ENCODE measurements at places on chromosomes 6 and 20.

DNA sequence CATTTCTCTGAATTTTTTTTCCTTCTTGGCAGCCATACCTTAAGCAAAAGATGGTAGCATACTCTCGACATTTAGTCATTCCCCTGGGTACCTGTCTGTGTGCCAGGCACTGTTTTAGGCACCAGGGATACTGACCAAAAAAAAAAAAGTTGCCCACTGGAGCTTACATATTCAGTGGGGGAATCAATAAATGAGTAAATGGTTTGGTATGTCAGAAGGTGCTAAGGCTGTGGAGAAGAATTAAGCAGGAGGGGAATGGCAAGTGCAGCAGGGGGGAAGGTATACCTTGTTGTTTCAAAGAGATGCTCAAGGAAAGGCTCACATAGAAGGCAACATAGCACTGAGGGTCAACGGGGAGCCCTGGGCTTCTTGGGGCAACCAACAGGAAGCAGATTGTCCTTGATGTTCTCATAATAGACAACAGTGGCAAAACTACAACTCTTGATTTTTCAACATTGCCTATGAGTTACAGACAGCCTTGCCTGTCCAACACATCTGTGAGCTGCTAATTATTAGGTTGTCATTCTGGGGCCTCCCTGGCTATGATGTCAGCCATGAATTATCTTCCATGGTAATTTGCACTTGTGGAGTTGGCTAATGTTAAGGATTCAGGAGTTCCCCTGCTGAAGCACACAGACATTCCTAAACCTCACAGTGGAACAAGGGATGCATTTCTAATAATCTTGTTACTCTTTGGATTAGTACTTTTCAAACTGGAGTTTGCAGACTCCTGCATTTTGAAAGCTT is 19.6 kb downstream of the NT5E start:
- DNase-seq: no peak

DNA sequence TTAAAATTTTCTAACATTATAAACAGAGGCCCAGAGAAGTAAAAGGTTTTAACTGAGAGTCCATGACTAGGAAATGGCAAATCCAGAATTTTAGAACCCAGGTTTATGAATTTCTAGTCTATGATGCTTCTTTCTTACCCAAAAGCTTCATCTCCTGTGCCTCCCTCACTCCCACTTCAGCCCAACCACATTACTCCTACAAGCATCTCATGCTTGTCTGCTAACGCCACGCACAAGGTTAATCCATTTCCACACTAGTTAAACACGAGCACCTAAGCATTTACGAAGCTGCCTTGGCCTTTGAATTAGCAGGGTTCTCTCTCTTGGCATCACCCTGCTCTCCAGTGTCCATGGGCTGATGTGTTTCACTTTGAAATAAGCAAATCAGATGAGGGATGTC is 32.0 kb downstream of the TNFRSF21 start:
- no peak for DNase-seq

- DNase-seq: no peak
Measured at GRCh38 chr6:70651326-70651905, 16.3 kb upstream of the SMAP1 start.

DNA sequence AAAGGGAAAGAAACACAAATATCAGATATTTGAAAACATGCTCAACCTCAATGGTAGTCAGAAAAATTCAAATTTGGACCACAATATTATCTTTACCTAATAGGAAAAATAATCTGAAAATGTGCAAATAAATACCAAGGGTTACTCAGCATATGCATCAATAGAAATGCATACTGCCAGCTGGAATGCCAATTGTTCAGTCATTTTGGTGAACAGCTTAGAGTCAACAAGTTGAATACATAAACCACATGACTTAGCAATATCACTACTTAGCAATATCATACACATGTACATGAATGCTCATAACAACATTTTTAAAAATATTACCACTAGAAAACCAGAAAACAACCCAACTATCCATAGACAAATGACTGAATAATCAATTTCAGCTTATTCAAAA is 212.7 kb downstream of the PTPRK start:
- no peak for DNase-seq

- DNase-seq: no peak
Measured at GRCh38 chr6:81475646-81476045, 276.8 kb downstream of the TENT5A start.

GRCh38 chr6:154488802-154489437 is 21.6 kb downstream of the CNKSR3 start:
- DNase-seq: peak; percentile 43

DNA sequence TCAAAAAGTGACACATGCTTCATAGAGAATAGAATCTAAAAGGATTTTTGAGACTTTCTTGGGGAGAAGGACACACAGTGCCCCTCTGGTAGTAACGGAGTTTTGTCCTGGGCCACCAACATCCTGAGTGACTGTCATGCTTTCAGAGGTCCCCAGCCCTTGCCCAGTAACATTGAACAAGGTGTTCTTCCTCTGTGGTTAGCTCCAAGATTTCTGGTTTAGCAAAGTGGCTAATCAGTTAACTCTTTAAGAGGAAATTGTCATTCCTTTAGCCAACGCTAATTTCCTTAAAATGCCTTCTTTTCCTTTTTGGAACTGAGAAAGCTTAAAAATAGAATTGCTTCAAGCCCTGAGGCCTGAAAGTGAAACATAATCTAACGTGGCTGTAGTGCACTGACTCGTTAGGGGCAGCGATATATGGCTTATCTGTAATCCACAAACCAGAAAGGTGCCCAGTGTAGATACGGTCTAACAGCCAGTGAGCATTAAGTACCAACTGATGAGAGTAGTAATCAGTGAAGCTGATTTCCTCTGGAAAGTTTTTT is 7.8 kb downstream of the E2F3 start:
- no peak for DNase-seq

DNA sequence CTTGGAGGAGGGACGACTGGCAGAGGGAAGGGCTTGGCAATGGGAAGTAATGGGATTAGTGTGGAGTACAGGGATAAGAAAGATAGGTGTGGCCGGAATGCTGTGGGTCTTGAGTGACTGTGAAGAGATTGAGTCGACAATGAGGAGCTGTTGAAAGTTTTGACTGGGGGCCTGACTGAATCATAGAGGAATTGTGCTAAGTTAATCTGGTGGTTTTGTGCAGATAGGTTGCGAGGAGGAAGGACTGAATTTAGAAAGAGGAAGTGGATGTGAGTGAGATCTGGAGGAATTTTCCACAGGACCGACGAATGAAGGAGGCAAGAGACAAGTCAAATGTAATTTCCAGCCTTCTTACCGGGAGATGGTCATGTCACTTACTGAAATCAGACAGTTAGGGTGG is 143.9 kb upstream of the RALGAPA2 start:
- DNase-seq: no peak

DNA sequence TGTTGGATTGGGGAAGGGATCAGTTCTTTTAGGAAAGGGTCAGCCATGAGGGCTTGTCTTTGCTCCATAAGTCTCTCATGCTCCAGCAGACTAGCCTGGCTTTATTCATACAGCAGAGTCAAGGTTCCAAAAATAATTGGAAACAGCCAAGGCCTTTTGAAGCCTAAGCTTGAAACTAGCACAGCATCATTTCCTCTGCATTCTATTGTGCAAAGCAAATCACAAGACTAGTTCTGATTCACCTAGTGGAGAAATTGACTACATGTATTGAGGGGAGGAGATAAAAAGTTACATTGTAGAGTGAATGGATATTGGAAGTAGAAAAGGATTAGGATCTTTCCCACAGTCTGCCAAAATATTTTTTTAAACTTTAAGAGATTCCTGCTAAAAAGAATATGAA is 159.3 kb upstream of the PLCB4 start:
- DNase-seq: no peak

GRCh38 chr6:11700118-11700718 is 78.4 kb downstream of the ADTRP start:
- no peak for DNase-seq

DNA sequence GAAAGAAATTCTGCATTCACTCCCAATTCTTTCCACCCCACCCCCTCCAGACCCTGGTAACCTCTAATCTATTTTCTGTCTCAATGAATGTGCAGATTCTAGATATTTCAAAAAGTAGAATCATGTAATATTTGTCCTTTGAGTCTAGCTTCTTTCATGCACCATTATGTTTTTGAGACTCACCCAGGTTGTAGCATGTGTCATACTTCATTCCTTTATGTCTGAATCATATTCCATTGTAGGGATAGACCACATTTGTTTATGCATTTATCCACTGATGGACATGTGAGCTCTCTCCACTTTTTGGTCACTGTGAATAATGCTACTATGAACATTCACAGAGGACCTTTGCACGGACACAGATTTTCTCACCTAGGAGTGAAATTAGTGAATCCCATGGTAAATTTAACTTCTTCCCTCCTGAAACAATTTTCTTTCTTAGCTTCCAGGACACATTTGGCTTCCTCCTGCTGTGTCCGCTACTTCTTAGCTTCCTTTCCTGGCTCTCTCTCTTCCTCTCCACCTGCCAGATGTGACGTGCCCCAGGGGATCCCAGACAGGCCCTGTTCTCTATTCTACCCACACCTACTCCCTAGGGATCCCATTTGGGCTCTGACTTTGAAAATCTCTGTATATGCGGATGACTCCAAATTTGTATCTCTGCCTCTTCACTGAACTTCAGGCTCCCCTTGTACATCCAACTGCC is 24.1 kb upstream of the ARFGEF2 start:
- peak; percentile 68 for DNase-seq

DNA sequence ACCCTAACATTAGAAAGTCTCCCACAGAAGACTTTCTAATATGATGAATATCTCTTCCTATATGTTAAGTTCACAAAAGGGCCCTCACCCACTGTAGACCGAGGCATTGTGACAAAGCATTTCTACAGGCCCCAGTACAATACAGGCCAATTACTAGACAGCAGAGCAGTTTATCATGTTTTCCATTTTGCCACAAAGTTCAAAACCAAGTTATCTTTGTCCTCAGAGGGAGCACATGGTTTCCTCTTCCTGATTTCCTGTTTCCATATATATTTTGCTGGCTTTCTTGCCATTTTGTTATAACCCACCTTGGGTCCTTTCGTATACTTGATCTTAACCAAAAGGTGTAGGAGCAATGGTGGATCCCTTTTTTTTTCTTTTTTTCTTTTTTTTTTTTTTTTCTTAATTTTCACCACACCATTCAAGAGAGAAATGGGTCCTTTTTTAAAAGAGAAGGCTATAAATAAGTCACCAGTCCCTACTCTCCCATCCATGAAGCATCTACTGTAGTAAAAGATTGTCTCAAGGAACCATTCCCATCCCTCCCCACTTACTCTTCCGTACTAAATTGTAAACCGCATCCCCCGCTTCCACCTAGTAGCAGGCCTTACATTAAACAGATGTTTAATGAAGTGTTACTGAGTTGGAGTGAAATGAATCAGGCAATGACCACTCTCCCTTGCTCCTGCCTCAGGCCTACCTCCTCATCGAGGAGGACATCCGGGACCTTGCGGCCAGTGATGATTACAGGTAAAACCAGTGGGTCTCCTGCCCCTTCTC is 2.1 kb upstream of the UBE2C start:
- DNase-seq: no peak

DNA sequence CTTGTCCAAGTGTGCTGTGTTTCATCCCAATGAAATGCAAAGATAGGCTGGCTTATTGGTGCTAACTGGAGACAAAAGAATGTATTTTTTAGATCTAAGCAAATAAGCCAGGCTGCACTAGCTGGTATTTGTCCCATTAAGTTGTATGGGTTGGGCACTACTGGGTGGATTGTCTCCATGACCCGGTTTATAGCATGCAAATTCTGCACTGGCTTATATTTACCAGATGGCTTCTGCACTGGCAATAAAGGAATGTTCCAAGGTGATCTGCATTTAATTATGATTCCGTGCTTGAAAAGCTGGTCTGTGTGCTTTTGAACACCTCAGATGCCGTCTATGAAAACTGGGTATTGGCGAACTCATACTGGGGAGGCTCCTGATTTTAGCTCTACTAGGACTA is 61.4 kb upstream of the MOCS1 start:
- no peak for DNase-seq

DNA sequence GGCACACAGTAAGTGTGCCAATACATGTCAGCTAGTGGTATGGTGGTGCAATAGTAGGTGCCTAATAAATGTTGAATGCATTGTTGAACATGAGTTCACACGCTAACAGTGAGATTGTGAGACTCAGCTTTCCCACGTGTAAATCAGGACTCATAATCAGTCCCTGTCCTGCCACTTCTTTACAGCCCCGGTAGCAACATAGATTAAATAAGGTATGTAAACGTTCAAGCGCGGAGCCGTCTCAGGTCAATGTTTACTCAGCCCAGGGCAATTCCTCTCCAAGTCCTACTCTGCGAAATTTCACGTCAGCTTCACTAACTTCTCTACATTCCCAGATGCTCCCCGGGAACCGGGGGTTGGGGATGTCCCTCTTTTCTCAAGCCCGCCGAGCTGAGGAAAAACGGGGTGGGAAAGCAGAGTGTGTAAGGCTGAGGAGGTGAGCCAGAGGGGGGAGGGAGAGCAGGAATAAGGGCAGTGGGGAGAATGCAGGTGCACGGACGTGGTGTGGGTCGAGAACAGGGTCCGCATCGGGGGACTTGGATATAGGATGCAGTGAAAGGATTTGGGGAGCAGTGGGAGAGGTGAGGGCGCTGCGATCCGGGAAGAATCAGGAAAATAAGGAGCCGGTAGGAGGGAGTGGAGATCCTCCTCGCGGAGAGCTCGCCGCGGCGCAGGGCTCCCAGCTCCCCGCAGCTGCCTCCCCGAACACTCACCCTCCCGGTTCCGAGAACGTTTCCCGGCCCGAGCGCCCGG is 544 bp upstream of the TP53INP2 start:
- DNase-seq: no peak

- no peak for DNase-seq
Measured at GRCh38 chr6:54860132-54860531, 13.6 kb downstream of the FAM83B start.

DNA sequence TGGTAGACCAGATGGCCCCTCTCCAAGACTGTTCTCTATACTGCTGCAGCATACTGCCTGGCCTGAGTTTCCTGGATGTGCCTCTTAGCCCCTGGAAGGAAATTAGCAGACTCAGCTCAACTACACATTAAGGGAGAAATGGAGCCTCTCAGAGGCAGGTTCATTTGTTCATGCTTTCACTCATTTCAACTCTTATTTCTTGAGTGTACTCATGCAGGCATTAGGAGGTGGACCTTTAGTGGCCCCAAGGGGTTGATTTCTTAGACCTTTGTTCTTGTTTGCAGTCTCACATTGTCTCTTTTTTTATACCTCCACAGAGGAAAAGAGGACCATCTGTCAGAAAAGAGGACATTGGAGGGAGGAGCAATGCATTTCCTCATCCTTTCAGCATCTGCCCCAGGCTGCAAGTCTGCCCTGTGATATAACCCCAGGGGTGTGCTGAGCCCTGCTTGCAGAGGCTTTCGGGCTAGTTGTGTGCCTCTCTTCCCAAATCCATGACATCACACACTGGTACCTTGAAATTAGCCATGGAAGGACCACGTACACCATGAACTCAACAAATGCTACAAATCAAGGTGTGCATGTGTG is 456.2 kb downstream of the CD83 start:
- no peak for DNase-seq

GRCh38 chr6:32174416-32174815 is 1.5 kb downstream of the AGPAT1 start:
- no peak for DNase-seq

Measured in BJ (cell line).